Activated CD4-positive, alpha-beta T cell treated with anti-CD3 and anti-CD28 coated beads for 48 hours (primary cell): ENCODE measurements at places on chromosomes 2 and 18.

DNA sequence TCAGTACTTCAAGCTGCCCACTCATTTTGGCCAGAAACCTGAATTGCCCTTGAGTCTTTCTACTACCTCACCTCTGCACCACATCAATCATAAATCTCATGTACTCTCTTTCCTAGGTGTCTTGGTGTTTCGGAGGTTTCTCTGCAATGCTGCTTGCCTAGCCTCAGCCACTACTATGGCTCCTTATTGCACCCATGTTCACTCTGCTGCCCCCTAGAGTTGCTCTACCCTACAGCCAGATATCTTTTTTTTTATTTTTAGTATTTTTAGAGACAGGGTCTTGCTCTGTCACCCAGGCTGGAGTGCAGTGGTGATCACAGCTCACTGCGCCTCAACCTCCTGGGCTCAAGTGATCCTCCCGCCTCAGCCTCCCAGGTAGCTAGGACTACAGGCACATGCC is 413.0 kb downstream of the PTPRM start:
- DNase-seq: peak; percentile 5

- no peak for DNase-seq
Measured at GRCh38 chr2:15158100-15158499, 403.0 kb downstream of the NBAS start.

DNA sequence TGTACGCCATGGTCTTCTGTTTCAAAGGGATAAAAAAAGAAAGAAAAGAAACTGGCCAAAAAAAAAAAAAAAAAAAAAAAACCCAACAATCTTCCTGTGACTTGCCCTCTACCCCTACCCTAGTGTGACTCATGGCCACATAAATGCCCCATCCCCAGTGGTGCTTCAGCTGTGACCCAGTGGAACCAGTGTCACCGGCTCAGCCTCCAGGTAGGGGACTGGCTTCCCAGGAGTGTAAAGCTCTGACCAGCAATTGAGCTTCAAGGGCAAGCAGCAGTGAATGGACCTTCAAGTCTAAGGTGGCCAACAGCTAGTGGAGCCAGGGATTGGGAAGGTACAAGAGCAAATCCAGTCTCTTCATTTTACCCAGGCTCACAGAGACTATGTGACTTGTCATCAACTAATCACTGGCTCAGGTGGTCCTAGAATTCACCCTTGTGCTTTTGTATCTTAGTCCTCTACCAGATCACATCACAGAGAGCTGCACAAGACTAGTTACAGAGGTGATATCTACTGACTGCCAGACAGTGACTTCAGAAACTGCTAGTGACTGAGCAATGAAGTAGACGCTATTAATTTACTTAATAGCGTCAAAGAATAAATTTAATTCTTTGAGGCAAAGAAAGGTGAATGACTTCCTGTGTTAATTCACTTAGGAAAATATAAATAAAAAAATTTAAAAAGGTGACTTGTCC is 1.3 kb upstream of the TGFBRAP1 start:
- peak; percentile 37 for DNase-seq

- no peak for DNase-seq
Measured at GRCh38 chr18:42564761-42565160, 550.7 kb downstream of the RIT2 start.

GRCh38 chr2:151576080-151576479 is 158.2 kb downstream of the NEB start:
- DNase-seq: no peak

DNA sequence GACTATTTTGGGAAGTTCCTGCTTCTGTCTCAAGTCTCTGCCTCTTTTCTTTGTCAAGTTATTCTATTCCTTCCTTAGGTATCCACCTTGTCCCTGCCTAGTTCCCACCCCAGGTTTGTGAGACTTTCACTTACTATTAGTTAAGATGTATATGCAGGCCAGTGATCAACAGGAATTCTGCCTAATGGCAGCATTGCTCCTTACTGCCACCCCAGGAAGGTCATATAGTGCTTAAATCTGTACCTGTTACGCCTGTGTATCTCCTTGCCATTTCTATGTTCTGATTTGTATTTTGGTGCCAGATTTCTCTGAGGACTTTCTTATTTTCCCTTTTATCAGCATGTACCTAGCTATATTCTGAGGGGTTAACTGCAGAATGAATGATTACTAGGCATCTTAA is 746.0 kb upstream of the TMEFF2 start:
- no peak for DNase-seq

GRCh38 chr2:230225486-230225885 is at the start of gene SP140:
TSS of gene SP140 (plus strand) at chr2:230225736. CDS start at chr2:230225845, 109 bp downstream.
- peak; percentile 85 for DNase-seq

- no peak for DNase-seq
Measured at GRCh38 chr18:62721839-62722795, 6.8 kb downstream of the PHLPP1 start.

DNA sequence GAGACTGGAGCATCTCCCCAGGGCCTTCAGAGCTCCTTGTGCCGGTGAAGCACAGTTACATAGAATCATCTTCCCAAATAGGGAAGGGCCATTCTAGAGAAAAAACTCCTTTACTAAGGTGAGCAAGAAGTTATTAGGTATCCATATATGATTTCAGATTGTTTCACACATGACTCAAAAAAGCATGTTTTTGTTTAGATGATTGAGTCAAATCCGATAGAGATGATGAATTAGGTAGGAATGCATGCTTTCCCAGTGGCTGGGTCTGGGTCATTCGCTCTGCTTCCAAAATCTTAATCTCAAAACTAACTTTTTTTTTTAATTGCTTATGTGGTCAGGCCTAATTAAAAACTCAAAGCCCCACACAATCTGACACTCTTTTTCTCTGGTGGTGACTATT is 3.8 kb downstream of the NT5C1B start:
- DNase-seq: no peak

DNA sequence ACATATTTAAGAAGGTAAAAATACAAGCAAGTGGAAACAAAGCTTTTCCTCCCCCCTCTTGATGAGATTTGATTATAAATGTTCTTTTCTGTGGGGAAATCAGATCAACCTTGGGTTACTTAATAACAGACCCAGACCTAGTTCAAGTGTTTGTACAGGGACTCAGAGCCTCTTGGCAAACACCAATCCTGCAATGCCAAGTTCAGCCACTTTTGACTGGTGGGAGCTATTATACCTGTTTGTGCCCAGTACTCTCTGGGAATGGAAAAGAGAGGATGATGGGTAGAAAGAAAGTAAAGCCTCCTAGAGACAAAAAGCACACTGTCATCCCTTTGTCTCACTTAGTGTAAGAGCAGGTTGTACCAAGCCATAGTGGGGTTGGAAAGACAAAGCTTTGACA is 63.8 kb upstream of the EPHA4 start:
- DNase-seq: no peak

DNA sequence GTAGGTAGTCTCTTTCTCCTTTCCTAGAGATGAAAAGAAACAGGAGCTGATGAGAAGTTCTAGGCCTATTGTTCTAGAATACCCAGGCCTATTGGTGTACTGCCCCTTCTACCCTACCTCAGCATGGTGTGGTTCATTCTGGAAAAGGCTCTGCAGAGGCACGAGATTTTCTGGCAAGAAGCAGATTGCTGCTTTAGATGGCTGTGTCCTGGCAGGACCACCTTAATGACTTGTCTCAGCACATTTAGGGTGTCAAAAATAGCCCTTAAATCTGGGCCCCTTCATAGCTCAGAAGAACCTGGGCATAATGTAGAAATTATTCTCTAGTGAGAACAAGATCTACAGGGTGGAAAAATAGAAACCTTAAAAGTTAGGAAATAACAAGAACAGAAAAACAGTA is 87.9 kb downstream of the BCL2L11 start:
- no peak for DNase-seq

GRCh38 chr2:98514096-98514639 is 69.5 kb downstream of the INPP4A start:
- no peak for DNase-seq

GRCh38 chr2:222909286-222909685 is 48.5 kb downstream of the ACSL3 start:
- DNase-seq: no peak

- DNase-seq: no peak
Measured at GRCh38 chr2:139492131-139492680, 712.0 kb upstream of the NXPH2 start.
